ENCODE measurements at places on chromosomes 6 and 20. TPM values are rescaled to one million over a fixed set of nuclear protein-coding genes. Genes with fewer than 3 reads are reported as not detected.

DNA sequence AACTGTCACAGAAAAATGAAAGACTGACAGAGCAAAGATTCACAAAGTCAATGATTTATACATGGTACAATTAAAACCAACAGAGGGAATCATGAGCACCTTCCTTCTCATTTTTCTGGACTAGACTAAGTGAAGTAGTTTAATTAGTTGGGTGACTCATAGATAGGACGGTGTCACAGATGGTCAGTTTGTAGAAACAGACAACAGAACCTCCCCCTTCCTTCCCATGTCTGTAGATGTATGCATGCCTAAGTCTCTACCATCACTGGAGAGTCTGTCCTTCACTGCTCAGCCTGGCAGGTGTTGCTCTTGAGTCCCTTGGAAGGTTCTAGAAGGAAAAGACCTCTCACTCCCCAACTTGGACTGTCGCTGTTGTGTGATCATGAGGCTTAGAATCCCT, 75.4 kb upstream of the EEF1E1 start:
- no peak for DNase-seq

- DNase-seq, result no peak
Observed at GRCh38 chr6:147642458-147642857, 134.0 kb downstream of the SAMD5 start.

DNA sequence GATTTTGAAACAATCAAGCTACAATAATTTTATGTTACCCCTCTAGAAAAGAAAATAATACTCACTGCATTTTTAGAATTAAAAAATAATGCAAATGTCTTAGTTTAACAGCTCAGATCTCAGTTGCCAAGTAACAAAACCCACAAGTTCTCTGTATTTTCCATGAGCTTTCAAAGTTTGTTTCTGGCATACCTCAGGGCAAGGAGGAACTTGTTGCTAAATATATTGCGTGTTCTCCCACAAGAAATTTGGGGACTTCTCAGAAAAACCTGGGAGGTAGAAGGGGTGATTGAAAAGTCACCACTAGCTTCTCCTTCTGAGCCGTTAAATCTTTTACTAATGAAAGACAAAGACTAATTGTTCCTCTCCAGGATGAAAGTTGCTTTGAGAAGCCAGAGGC, 236.8 kb upstream of the MARCKS start:
- DNase-seq, result no peak

DNA sequence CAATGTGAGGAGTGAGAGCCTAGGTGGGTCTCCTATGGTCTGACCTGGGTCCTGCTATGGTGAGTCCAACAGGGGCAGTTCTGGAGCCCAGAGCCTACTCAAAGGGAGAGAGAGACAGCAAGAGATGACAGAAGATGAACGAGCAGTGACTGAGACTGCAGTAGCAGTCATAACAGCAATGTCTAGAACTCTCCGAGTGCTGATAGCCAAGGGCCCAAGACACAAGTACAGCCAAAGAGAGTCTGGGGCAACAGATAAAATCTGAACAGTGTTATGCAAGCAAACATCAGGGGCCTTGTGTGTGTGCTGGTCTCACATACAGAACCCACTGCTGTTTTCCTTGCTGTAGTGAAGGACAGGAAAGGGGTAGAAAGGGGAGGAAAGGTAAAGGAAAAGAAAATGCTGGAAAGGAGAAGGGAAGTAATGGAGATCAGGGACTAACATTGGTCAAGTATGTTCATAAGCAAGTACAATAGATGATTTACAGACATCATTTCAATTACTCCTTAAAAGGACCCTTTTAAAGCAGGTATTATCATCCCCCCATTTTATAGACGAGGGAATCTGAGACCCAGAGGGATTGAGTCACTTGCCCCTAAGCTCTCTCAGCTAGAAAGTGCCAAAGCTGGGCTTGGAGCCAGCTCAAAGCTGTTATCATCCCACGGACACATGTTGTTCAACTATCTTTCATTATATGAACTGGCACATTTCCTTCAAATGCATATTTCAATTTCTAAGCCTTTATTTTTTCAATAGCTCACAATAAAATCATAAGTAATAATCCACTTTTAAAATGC, 182.3 kb upstream of the RAB32 start:
- DNase-seq, result no peak

DNA sequence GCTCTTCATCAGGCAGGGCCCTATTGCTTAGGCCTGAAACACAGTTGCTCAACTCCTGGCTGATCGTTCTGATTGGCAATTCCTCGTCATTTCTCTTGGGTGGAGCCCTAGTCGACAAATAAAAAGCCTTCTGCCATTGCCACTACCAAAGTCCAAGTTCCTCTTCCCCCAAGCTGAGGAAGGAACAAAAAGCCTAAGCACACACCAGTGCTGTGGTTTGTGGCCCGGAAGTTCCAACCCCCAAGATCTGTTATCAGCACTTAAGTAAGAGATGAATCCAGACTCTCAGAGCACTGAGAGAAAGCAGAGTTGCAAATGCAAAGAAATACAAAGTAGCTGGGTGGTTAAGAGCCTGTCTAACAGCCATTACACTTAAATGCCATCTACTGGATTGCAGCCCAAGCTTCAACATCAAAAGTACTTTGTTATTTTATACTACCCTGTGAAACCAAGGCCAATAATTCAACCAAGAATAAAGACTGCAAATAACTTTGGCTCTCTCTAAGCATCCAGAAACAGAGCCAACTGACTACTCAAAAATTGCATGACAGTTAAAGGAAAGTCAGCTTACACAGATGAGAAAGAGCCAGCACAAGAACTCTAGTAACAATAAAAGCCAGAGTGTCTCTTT, 1024.0 kb downstream of the GRIK2 start:
- no peak for DNase-seq

The ACSS2 gene
- total RNA-seq, result 25.4 TPM

DNA sequence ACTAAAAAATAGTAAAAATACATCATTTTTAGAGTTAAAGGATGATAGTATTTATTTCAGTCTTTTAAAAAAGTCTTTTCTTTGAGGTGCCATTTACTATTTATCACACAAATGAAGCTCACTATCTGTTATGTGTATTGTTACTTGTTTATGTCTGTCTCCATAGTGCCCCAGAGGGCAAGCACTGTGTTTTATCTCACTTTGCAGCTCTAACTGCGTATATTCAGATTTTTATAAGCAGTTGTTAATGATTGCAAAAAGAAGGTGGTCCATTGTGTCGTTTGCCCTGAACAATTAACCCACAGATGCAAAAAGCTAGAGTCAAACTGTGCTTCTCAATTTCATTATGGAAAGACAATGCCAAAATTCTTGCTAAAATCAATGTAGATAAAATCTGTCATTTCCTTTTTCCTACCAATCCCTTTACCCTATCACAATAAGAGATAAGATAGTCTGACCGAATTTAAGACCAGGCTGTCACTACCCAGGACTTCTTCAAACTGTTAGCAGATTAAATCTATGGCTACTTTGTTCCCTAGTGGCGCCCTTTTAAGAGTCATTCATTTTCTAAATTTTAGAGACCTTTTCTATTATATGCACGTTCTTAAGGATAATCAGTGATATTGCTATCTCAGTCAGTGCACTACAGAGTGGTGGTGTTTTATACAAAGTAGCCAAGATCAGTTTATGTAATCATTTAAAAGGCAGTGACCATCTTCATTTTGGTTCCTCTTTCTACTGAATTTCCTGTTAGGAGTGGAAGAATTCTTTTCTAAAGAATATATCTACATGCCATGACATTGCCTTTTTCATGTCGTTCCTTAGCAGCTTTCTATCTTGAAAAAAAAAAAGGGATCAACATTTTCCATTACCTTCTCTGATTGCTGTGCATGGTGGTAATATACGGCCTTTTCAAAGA, 133.1 kb upstream of the PRDM1 start:
- DNase-seq, result no peak

The RTF2 gene
- 89.2 TPM for total RNA-seq

- no peak for DNase-seq
Observed at GRCh38 chr6:26260110-26260637, 104.8 kb upstream of the BTN3A2 start.

DNA sequence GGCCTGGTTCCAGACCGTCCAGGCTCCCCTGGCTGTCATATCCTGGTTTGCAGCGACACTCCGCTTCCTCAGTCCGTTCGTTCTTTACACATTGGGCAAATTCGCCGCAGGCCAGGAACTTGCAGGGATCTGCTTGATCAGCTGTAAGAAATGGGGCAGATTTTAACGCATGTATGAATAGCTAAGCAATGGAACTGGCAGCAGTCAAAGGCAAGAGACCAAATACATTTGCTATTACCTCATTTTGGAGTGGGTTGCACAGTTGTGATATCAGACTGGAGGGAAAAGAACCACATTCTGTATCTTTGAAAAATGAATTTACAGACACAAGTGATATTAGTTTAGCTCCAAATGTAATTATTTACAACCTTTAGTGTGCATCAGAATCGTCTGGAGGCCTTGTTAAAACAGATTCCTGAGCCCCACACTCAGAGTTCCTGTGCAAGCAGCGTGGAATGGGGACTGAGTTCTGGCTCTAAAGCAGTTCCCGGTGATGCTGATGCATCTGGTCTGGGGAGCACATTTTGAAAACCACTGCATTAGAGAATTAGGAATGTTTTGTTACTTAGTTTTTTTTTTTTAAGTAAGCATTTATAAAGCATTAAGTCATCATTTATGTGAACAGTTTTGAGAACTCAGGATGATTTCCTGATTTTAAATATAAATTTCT, 141.3 kb downstream of the IMPG1 start:
- no peak for DNase-seq

DNA sequence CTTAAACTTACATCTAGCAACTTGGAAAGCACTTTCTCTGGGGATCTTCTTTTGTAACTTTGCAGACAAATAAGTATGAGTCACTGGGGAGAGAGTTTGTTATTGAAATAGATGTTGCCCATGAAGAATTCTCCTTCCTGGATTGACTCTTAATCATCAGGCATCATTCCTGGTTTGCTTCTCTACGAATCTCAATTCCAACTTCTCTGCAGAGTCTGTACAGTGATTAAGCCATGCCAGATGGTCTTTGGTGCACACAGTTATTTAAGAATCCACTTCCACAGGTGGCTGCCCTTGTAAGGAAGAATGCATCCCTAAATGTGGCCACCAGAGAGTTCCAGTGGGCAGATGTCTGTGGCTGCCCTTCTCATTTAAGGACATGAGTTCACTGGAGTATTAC, 25.7 kb downstream of the MYCT1 start:
- no peak for DNase-seq

DNA sequence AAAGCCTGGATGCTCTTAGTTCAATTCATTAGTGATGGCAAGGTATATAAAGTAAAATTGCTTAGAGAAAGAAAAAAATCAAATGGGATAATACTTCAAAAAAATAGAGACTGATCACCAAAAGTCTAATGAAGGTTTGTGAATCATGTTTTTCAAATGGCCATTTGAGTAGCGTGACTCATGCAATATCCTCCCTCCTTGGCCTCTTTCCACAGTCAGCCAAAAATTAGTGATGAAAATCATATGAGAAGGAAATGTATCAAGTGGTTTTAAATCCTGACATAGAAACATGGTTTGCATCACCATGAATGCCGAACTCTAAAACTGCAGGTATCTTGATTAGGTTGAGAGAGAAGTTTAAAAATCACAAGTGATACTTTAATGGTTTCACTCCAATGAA, 1.2 kb upstream of the COL19A1 start:
- DNase-seq, result no peak

The NKX2-2 gene
- not detected for total RNA-seq

DNA sequence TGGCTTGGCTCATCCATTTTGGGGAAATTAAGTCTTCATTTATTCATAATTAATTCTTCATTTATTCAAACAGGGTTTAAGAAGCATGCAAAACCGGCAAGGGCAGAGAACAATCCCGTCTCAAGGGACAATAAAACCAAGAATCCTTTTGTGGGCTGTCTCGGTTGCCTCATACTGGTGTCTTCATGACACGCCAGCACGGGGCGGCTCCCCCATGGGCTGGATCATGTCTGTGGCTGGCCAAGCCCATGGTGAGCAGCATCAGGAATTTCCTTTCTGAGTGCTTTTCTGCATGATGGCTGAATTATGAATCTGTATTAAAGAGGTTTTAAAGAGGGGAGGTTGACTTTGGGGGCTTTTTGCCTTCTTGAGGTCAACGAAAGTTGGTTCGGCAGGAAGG, 38.3 kb upstream of the DUSP22 start:
- DNase-seq, result no peak

GRCh38 chr6:52388790-52389189, 26.8 kb downstream of the PAQR8 start:
- DNase-seq, result no peak

- DNase-seq, result no peak
Observed at GRCh38 chr6:107585815-107586435, 96.0 kb downstream of the SOBP start.

GRCh38 chr20:36128463-36129159, 25.9 kb upstream of the EPB41L1 start:
- peak; percentile 32 for DNase-seq

- DNase-seq, result no peak
Observed at GRCh38 chr6:147677647-147678046, 169.2 kb downstream of the SAMD5 start.

GRCh38 chr20:1033751-1034414, 31.8 kb upstream of the RSPO4 start:
- no peak for DNase-seq

The BMP2 gene
- total RNA-seq, result 0.23 TPM

DNA sequence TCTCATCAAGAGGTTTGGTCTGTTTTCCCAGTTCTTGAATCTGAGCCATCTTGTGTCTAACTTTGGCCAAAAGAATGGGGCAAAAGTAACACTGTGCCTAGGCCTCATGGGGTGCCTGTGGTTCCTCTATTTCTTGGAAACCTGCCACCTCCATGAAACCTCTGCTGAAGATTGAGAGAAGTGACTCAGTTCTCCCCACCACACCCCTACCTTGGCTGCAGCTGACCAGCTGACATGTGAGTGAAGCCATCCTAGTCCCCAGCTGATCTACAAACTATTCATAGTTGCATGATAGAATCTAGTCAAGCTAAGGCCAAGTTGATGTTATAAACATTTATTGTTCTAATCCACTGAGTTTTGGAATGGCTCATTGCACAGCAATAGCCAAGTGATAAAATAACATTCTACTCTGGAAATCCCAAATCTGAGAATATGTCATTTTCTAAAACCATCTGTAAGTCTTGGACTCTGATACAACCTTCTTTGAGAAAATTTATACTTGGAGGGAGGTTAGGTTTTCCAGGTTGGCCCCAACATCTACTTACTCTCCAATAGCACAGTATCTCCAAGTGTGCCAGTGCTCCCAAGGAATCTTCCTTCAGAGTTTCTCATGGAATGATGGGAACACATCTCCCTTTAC, 107.0 kb upstream of the SMLR1 start:
- no peak for DNase-seq

DNA sequence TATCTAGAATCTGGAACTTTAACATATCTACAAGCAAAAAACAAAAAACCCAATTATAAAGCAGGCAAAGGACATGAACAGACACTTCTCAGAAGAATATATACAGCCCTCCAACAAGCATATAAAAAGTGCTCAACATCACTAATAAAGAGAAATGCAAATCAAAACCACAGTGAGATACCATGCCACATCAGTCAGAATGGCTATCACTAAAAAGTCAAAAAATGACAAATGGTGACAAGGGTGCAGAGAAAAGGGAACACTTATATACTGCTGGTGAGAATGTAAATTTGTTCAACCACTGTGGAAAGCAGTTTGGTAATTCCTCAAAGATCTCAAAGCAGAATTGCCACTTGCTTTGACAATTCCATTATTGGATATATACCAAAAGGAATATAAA, 215.0 kb upstream of the EYS start:
- DNase-seq, result no peak
